ENCODE measurements at places on chromosomes 4 and X.

DNA sequence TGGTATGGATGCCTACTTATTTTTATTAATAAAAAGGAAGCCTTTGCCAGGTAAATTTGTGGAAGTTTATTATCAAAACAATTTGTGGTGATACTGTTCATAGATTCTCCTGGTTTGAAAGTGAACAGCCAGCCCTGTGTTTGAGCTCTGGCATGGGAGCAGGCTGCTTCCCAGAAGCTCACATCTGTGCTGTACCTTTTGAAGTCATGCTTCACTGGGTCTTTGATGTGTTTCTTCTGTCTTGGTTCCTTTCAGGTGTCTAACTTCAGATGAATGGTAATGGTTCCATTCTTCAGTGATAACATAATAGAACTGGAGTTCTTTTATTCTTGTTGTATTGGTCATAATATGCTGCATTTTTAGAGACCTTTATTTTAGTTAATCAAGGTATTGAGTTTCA lies 85.5 kb downstream of the BMPR1B start:
- DNase-seq = no peak

- no peak for DNase-seq
Measured at GRCh38 chr4:36716874-36717273, 435.5 kb downstream of the DTHD1 start.

DNA sequence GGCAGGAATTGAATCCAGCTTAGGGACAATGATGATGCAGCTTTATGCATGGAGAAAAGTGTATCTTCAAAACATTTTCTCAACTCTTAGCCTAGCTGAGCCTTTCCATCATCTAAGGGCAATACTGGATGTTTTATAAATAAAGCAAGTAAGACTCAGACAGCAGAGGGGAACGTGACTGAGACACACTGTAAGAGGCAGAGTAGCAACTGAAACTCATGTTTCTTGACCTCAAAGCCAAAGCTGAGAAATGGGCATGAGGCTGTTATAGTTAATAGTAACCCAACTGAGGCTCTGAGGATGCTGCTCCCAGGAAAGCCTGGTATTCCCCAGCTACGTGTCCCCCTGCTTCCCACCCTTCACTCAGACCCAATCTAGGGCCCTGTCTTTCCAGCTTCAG lies 44.6 kb downstream of the ARHGEF9 start:
- no peak for DNase-seq

DNA sequence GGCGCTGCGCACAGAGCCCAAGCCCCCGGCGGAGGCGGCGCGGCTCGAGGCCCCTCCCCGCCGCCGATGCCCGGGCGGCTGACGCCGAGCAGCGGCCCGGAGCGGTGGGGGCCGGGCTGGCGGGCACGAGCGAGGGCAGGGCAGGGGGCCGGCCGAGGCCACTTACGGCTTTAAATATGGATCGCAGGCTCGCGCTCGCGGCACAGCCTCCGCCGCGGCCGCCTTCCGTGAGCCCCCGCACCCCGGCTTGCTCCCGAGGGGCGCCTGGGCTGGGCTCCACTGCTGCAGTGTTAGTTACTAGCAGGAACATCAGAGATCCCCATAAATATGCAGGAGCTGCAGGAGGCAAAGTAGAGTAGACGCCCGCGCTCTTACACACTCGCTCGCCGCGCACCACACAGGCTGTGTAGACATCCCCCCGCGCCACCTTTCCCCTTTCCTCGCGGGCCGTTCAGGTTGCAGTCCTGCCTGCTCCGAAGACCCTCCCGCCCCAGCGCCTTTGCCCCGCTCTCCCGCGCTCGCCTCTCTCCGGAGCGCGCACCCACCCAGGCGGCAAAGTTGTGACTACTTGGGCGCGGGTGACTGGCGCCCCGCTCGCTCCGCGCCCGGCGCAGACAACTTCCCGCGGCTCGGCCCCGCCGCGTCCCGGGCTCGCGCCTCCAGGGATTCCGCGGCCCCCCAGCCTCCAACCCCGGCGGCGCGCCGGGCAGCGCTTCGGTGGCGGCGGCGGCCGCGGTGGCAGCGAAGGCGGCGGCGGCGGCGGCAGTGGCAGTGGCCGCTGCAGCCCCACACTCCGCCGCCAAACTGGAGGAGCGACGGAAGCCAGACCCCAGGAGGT lies 152.0 kb upstream of the SLC4A4 start:
- no peak for DNase-seq

DNA sequence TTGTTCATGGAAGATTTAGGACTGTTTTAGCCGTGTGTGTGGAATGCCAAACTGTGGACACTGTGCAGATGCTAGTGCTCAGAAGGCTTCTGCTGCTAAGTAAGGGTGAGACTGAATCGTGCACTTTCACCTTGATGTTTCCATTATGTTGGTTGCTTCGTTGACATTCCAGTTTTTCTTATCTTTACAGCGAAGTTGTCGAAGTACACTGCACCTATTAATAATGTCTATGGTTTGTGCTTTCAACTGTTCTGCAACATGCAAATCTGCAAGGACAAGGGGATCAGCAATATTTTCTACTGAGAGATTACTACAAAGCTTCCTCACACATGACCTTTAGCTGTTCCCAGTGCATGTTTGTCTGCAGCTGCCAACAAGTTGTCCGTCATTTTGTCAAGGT lies 67.7 kb downstream of the UGT2A3 start:
- DNase-seq = no peak

DNA sequence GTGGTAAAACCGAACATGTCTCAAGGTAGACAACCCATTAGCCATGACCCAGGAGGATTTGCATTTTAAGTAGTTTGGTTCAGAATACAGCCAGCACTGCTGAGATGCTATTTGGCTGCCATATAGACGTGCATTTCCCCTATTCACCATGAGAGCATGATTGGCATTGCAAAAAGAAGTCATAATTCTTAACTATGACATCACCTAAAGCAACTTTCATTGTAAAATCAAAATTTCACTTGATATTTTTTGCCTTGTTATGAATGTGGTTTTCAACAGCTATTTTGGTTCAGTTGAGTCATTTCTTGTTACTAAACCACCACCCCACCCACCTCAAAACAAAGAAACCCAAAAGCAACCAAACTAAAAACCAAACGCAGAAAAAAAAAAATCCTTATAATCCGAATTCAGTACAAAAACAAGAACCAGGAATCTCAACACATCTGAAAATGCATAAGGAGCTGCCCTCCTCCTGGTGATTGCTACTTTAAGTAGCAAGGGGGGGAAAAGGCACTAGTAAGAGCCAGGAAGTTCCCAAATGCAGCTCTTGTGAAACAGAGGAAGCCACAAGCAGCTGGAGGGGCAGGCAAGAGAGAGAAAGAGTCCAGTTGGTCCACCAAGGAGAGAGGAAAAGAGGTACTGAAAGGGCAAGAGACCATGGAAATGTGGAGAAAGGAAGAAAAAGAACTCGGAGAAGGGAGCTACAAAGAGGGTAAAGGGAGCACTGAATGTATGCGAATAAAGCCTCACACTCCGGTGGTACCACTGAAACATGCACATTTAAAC lies 3.1 kb downstream of the SLITRK4 start:
- no peak for DNase-seq

All from ascending aorta (tissue), 2 donors.